Smooth muscle cell of the brain vasculature (primary cell): ENCODE measurements at places on chromosomes 1 and 21.

DNA sequence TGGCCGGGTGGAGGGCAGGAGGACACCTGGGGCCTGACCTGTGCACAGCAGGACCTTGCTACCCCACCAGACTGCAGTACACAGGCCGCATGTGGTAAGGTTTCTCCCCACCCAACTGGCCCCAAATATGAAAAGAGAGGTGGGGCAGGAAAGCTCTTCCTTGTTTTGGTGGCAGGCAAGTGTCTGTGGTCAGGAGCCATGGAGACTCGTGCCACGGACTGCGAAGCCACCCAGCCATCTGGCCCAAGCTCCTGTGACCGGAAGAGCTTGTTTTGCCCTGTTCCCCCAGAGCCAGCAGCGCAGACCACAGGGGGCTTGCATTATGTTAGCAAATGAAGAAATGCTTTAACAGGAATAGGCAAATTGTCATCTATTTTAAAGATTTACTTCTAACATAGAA, 54.9 kb downstream of the OLIG1 start:
- DNase-seq: no peak

DNA sequence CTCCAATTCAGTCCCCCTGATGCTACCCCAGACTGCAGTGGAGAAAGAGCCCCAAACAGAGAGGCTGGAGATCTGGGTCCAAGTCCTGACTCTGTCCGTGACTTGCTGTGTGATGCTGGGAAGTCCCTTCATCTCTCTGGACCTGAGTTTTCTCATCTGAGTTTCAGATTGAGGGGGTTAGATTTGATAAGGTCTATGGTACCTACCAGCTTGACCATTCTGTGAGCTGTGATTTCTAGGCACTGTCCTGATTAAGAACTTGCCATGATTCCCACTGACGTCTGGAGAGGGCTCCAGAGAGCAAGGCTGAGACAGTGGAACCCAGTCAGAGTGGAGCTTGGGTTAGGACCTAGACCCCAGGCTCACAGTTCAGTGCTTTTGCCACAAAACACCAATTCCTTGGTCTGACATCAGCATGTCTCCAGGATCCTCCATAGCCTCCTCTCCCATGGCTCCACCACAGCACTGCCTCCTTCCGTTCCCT, 43.8 kb upstream of the DMBX1 start:
- no peak for DNase-seq

DNA sequence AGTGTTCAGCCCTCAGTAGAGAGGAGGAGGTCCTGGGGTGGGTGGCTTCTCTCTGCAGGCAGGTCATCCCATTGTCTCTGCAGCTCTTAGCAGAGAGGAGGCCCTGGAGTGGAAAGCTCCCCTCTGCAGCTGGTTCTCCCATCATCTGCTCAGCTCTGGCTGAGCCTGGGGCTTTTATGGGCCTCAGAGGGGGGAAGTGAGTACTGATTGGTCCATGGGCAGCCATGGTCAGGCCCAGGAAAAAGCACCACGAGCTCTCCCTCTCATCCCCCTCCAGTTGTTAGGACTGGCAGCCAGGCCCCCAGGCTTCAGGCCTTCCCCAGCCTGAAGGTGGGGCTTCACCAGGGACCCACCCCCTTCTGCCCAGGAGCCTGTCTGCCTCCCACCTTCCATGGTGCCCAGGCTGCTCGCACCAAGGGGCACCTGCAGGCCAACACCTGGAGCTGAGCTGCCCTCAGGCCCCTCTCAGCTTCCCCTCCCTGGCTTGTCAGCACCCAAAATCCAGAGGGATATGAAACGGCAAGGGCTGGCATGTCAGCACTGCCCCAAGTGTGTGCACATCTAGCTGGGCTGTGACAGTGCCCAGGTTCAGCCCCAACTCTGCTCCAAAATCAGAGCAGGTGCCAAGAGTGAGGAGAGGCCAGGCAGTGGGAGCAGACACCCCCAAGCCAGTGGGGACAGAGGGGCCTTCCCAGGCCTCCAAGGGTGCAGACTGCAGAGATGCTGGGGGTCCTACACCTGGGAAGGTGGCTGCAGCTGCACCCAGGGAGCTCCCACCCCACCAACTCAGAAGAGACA, 449.0 kb downstream of the MATN1 start:
- no peak for DNase-seq

DNA sequence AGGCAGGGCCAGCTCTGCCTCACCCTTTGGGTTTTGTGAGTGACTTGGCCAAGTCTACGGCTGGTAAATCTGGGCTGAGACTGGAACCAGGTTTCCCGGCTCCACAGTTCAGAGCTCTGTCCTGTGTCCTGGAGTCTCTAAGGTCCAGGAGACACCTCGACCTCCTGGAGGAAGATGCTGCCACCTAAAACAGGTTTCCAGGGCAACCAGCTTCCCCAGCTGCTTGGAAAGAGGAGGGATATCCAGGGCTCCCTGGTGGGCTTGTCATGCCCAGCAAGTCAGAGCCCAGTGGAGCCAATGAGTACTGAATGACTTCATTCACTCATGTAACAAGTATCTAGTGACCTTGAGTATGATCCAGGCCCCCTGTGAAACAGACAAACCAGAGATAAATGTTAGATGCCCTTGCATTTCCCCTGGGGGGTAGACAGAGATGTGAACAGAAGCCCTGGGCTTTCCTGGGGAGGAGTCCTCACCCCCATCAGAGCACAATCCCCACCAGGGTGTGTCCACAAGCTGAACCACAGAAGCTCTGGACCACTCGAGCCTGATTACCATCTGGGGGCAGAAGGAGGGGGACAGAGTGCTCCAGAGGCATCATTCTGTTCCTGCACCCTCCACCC, 181.2 kb upstream of the RAB4A start:
- DNase-seq: no peak

DNA sequence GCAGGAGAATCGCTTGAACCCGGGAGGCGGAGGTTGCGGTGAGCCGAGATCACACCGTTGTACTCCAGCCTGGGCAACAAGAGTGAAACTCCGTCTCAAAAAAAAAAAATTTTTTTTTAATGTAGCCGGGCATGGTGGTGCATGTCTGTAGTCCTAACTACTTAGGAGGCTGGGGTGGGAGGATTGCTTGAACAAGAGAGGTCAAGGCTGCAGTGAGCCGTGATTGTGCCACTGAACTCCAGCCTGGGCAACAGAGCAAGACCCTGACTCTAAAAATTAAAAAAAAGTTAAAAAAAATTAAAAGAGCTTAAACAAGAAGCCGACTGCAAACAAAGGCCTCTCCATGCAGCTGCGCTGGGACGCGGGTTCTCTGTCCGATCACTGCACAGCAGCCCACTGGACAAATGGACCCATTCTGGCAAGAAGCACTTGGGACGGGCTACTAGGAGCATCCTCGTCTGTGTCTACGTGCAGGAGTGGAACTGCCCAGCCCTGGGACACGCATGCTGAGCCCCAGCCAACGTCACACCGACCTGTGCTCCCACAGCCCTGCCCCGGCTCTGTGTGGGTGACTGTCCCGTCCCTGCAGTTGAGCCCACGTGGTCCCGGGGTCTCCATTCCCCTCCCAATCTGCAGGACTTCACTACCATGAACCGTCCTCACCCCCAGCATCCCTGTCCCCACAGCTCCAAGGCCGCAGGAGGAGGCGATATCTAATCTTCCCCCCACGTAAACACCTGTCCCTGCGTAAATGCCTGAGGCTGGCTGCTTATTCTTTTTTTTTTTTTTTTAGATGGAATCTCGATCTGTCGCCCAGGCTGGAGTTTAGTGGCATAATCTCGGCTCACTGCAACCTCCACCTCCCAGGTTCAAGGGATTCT, 12.3 kb downstream of the SLC35E2B start:
- no peak for DNase-seq

DNA sequence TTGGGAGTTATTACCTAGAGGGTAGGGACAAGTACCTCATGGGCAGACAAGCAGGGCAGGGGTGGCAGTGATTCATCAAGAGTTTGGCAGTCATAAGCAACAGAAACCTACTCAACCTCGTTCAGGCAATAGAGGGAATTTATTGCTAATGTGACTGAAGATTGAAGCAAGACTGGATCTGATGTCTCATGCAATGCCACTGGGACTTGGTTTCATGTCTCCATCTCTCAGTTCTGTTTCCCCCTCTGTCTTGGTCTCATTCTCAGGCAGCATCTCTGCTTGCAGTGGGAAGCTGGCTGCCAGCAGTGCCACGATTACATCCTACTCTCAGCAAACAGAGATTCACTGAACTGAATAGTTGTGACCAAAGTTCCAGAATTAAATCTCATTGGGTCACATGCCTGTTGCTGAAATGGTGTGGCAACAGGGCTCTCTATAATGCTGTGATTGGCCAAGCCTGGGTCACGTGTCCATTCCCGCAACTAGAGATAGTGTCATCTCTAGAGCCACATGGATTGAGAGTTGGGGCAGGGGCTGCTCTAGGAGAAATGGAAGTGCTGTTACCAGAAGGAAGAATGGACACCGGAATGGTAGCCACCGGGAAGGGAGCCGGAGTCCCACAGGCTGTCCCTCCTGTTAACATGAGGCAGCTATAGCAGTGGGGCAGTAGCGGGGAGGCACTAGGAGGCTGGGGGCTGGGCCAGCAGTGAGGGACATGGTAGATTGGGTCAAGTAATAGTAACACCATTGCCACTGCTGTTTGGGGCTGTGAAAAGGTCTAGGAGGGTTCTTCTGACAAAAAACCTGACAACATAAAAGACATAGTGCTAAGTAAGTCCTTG, 3.9 kb upstream of the CDC42 start:
- no peak for DNase-seq

DNA sequence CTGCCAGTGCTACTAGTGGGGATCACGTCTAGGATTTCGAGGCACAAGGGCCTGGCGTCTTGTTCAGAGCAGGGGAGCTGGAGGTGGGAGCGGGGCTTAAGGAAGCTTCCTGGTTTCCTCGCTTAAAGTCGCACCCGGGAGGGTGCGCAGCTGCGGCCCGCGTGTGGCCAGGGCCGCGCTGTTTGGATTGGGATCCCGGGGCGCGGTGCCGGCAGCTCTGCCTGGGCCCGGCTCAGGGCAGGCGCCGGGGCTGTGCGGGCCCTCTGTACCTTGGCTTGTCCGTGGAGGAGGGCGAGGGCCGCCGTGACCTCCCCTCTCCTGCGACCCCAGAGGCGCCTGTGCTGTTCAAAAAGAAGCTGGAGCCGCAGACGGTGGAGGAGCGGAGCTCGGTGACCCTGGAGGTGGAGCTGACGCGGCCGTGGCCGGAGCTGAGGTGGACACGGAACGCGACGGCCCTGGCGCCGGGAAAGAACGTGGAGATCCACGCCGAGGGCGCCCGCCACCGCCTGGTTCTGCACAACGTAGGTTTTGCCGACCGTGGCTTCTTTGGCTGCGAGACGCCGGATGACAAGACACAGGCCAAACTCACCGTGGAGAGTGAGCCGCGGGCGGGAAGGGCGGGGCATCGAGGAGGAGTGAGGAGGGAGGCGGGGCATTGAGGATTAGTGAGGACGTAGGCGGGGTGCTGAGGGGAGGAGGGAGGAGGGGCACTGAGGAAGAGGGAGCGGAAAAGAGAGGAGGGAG, 67.8 kb downstream of the OBSCN start:
- DNase-seq: peak; percentile 43

DNA sequence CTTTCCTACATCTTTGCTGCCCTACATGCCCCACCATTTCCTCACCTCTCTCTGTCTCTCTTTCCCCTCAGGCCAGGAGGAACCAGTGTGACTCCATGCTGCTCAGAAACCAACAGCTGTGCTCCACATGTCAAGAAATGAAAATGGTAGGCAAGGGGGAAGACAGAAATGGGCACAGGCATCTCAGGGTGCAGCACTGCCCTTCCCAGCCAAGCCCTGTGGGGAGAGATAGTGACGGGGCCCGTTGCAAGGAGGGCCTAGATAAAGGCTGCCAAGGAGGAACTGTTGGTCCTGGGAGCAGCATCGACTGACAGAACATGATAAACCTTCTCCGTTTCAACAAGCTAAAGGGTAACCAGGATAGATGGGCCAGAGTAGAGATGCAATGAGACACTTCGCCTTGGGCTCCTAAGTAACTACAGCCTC, 12.5 kb upstream of the PIGC start:
- no peak for DNase-seq

DNA sequence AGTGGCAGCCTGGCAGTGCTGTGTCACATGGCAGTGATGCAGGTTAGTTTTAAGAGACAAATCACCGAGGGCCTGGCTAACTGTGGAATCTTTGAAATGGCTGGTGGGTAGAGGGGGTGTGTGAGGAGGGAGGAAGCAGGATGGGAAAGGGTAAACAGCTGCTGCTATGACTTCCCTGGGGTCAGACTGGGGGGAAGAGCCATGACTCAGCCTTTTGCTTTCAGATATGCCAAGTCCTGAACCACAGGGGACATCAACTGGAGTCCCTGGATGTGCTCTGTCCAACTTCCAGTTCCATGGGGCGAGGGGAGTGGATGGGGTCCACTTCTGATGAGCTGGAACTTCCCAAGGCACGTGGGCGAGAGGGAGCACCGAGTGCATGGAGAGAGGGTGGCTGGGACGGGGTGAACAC, 121.1 kb upstream of the ADAR start:
- no peak for DNase-seq
